Effector CD4-positive, alpha-beta T cell (primary cell): ENCODE measurements at places on chromosomes 1 and 21.

- DNase-seq: peak; percentile 61
Observed at GRCh38 chr1:25520446-25521061, 22.9 kb upstream of the LDLRAP1 start.

DNA sequence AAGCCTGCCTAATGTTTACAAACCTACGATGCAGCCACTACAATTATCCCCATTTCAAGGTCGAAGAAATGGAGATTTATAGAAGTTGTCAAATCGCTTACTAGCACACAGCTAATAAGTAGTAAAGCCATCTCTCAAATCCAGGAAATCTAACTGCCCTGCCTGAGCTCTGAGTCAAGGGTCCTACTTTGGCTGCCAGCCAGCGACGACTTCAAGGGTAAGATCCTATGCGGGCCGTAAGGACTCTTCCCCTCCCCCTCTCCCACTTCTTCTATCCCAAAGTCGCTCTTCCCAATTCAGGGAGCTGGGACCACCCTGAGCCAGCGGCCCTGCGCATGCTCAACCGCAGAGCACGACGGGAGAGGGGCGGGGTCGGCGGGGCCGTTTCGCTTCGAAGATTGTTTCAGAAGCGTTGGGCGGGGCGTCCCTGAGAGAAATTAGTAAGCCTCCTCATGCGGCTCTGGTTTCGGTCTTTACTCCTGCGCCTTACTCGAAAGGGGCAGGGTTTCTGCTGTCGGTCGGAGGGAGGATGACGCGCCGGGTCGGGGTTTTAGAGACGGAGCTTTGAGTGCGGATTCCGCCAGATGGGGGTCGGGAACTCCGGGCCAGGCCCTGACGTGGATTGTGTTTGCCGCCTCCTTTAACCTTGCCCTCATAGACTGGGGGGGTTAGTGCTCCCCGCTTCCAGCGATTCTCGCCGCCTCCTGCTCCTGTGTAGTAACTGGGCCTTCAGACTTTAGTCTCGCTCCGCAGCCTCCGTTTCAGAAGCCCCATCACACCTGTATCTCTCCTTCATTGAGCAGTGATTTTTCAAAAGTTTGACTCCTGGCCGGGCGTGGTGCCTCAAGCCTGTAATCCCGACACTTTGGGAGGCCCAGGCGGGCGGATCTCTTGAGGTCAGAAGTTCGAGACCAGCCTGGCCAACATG, at the start of gene ZMYM1:
ZMYM1 (plus strand) TSS at position 383 of the 928 bp plus-strand sequence. CDS start 14,603 bp downstream, outside the sequence.
- peak; percentile 67 for DNase-seq

DNA sequence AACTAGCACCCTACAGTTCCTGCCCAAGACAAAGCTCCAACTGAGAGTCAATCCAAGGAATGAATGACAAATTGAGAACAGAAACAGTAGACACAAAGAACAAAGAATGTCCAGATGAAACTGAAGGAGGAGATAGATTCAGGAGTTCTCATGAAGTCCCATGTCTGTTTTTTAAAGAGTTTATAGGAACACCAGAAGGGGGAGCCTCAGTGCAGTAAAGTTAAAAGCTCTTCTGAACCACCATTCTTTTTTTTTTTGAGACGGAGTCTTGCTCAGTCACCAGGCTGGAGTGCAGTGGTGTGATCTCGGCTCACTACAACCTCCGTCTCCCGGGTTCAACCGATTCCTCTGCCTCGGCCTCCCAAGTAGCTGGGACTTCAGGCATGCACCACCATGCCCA, 323.6 kb downstream of the MRPL39 start:
- no peak for DNase-seq

DNA sequence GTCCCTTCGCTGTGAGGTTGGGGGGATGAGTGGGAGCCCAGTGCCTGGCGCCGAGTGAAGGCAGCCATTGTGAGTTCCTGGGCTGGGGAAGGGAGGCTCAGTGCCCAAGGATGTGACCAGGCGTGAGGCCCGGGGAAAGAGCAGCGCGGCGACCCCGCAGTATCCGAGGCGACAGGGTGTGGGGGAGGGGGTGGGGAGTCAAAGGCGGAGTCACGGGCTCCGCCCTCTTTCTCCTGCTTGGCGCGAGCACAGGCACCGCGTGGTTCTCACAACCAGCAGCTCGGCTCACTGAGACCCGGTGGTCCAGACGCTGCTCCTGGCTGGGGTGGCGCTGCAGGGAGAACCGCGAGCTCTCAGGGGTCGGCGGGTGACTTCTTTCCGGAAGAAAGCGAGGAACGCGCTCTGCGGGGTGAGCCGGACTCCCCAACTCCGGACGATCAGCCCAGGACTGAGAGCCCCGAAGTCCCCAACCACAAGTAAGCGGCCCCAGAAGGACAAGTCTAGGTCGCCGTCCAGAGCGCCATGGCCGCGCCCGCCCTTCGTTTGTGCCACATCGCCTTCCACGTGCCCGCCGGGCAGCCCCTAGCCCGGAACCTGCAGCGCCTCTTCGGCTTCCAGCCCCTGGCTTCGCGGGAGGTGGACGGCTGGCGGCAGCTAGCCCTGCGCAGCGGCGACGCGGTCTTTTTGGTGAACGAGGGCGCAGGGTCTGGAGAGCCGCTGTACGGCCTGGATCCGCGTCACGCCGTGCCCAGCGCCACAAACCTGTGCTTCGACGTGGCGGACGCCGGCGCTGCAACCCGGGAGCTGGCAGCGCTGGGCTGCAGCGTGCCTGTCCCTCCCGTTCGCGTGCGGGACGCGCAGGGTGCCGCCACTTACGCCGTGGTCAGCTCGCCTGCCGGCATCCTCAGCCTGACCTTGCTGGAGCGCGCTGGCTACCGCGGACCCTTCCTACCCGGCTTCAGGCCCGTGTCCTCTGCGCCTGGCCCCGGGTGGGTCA, at the start of gene HPDL:
HPDL (plus strand) TSS at position 269 of the 997 bp plus-strand sequence; CDS start at position 523, 254 bp downstream.
- peak; percentile 23 for DNase-seq

DNA sequence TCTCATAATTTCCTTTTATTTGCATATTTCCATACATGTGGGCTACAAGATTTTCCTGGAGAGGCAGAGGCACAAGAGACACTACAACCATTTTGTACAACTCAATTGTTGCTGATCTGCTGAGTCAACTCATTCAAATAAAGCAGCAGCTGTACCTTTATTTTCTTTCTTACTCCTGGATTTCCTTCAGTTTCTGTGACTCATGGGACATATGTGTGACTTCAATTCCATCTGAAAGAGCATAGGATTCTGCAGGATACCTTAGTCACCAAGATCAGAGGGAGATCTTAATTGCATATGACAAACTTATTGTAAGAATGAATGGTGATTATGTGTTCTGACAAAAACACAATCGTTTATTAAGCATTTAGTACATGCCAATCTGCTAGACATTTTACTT, 2219.4 kb downstream of the NCAM2 start:
- DNase-seq: no peak

DNA sequence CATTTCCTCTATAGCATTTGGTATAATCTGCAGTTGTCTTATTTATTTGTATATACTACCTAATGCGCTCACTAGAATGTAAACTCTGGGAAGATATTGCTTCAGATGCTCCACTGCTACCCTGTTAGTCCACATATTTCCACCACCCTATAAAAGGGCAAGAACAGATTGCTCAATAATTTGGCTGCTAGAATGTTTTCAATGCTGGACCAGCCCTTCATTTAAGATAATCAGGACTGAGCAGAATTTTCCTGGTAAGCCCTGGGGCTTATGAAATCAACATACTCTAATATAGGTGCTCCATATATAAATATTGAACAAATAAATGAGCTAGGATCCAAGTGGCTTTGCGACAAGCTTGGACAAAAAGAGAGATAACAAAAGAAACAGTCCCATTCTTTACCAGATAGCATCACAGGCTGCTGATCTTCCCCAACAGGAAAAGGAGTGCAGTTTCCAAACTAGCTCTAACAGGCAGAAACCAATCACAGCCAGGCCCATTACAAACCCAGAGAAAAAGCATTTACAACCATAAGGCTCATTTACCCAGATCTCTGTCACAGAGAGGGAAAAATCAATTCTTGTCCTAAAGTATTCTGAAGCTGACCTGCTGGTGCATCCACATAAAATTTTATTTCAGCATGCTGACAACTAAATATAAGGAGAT, 8.3 kb downstream of the BCAR3 start:
- no peak for DNase-seq
